Trophoblast cell (in vitro differentiated cells and primary cell): ENCODE measurements at places on chromosomes 2 and 18.

DNA sequence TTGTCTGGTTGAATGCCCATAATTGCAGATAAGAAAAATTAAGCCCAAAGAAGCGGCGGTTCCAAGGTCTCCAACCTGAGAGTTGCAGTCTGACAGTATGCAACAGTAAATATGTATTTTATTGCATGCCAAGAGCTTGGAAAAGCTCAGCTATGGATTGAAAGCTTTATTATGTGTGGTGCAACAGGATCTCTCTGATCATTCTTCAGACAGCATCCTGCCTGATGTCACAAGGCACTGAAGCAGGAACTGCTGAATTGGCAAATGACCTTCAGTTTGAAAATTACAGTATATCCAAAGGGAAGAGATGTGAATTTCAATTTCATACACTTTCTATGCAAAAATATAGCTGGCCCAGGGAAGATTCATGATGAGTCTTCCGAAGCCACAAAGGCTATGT is 42.5 kb downstream of the DOCK10 start:
- no peak for DNase-seq

GRCh38 chr18:421247-422155 is 79.0 kb downstream of the COLEC12 start:
- DNase-seq: peak; percentile 63

- DNase-seq: no peak
These were observed 10.9 kb upstream of the SGPP2 start for GRCh38 chr2:222413295-222413911.

DNA sequence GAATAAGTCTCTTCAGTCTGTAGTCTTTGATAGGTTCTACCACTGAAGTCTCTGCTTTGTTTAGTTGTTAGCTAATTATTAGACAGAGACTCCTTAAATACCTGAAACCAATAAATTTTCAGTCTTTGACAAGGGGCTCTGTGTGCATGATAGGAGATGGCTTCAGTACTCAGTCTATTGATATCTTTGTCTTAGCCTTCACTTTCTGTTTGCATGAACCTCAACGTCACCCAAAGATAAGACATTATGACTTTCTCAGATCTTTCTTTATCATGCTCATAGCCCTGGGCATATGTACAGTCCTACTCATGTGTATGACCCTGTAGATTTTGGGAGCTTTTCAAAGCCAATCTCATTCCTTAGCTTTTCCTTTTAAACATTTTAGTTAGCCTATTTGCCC is 183.5 kb upstream of the GCFC2 start:
- DNase-seq: no peak

DNA sequence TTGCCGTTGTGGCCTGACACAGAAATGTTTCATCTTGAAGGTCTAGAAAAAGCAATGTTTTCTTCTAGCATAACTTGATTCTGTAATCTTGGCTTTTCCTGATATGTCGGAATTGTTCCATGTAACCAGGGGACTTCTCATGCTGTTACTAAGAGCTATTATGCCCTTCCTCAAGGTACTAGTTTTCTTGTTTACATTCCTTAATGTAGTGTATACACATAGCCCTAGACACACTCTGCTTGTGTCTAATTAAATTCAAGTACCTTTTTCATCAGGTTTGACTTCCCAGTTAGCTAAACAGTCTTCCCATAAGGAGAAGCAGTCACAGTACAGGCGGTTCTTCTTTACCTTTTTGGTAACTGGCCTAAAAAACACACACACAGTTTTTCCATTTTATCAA is 122.8 kb upstream of the MSH6 start:
- DNase-seq: no peak

DNA sequence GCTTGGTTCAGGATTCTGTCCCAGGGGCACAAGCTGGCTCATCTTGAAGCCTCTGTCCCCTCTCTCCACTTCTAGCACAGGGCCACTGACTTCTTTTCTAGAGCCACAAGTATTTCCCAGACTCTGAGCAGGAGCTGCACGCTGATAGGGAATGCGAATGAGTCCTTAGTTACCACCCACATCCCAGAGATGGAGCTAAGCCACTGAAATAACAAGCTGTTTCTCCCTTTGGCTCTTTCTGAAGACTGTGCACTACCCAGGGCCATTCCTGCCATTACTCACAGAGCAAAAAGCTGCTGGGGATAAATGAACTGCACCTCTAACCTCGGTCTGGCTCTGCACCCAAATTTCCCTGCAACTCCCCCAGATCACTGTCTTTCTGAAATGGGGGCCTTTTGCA is 70.6 kb downstream of the TSN start:
- DNase-seq: no peak

GRCh38 chr18:77107292-77107691 is 25.3 kb downstream of the MBP start:
- DNase-seq: no peak

GRCh38 chr18:27378431-27379095 is 193.5 kb upstream of the CHST9 start:
- DNase-seq: peak; percentile 59

- no peak for DNase-seq
These were observed 181.7 kb upstream of the SH3BP4 start for GRCh38 chr2:234770031-234770506.

GRCh38 chr2:46002507-46002883 is 294.7 kb upstream of the EPAS1 start:
- DNase-seq: peak; percentile 67

DNA sequence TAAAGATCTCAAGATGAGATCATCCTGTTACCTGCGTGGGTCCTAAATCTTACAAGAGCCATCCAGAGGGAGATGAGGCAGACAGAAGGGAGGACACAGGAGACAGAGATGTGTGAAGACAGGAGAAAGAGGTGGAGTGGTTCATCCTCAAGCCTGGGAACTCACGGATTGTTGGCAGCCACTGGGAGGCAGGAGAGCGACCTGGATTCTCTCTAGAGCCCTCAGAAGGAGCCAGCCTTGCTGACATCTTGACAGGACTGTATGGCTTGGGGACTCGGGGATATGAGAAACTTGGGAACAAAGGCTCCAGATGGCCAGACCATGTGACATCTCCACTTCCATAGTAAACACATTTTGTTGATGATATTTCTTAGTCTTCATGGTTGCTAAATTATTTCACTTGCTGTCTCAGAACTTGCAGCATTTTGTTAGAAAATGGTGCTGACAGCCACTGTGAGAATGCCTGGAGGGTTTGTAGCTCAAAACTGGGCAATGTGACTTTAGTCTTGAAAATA is 57.8 kb upstream of the MC2R start:
- no peak for DNase-seq

GRCh38 chr2:136653861-136654260 is 111.5 kb upstream of the THSD7B start:
- no peak for DNase-seq

GRCh38 chr2:153606623-153607022 is 128.1 kb upstream of the RPRM start:
- no peak for DNase-seq

DNA sequence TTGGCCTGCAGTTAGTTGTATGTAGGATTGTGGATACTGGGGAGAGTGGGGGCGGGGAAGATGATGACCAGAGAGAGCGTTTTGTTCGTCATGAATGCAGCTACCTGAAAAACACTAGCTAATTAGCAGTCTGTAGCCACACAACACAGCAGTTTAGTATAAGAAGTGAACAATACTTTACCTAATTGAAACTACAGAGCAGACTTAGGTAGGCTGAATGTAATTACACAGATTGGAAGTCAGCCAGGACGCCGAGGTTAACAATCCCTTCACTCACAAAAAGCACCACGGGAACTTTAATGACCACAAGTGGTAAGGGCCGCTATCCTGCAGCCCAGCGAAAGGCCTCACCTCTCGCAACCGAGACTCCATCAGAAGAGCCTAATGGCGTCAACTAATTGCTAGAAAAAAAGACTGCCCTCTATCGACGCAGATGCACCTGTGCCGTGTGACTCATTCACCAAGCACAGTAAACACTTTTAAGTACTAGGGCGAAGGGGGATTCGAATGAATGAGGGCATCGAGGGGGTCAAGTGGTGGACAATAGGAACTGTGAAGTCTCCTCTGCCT is 591.0 kb downstream of the ARHGAP15 start:
- DNase-seq: no peak

DNA sequence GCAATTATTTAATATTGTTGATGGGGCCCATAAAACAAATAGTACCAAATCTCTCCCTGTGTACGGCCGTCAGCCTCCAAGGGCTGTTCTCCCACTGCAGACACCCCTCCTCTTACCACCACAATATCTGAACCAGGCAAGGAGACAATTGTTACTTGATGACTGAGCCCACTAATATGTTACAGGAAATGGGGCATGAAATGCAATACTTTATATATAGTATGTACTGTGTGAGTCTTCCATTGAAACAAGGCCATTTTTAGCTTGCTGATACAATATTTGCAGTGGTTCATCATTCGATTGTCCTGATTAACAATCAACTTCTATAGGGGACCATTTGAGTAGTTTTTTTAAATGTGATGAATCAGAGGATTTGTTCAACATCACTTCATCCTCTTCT is 307.3 kb downstream of the GBX2 start:
- no peak for DNase-seq

GRCh38 chr2:41068740-41069139 is 616.9 kb upstream of the SLC8A1 start:
- no peak for DNase-seq

DNA sequence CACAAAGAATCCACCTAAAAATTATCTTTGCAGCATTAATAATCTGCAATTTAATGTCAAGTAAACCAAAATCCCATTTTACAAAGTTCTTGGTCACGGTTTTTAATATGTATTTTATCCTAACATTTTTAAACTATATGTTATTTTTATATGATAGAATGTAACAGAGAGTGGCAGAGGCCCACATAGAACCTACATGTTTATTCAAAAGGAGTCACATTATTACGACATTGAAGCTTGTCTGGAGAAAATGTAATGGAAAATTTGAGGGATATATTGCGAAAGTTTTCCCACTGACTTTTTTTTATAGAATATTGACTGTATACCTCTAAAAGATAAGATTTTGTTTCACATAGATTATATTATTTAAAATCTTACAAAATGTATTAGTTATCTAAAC is 89.7 kb upstream of the COL3A1 start:
- DNase-seq: no peak
